ENCODE measurements at places on chromosomes 1 and 21.

- peak; percentile 52 for DNase-seq
Observed at GRCh38 chr1:41954533-41954944, 35.8 kb upstream of the HIVEP3 start.

DNA sequence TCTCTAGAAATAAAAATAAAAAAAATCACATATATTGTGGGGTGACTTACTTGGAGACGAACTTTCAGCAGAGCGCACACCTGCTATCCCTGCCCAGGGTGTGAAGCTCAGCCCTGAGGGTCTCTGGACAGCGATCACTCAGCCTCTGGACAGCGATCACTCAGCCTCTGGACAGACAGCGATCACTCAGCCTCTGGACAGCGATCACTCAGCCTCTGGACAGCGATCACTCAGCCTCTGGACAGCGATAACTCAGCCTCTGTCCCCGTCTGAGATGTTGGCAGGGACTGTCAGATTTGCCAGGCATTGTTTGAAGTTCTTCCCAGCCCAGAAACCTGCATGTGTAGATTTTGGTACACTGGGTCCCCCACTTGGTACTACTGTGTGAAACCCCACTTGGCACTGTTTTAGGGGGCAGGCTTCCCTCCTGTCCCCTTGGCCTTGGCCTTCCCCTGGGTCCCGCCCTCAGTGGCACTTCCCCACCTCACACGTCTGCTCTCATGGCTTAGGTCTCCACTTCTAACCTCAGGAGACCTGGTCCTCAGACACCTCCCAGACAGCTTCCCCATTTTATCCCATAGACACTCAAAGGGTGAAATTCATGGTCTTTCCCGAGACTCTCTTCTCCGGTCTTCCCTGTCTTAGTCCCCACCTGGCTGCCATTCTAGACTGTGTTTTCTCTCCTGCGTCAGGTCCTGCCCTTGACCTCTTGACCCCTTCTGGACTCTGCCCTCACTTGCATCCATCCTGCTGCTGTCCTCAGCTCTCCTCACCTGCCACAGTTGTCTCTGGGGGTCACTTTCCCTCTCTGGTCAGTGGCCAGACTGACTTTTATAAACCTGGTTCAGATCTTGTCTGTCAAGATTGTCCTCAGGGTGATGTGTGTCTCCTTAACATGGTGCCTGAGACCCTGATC, 10.2 kb downstream of the PSEN2 start:
- no peak for DNase-seq

DNA sequence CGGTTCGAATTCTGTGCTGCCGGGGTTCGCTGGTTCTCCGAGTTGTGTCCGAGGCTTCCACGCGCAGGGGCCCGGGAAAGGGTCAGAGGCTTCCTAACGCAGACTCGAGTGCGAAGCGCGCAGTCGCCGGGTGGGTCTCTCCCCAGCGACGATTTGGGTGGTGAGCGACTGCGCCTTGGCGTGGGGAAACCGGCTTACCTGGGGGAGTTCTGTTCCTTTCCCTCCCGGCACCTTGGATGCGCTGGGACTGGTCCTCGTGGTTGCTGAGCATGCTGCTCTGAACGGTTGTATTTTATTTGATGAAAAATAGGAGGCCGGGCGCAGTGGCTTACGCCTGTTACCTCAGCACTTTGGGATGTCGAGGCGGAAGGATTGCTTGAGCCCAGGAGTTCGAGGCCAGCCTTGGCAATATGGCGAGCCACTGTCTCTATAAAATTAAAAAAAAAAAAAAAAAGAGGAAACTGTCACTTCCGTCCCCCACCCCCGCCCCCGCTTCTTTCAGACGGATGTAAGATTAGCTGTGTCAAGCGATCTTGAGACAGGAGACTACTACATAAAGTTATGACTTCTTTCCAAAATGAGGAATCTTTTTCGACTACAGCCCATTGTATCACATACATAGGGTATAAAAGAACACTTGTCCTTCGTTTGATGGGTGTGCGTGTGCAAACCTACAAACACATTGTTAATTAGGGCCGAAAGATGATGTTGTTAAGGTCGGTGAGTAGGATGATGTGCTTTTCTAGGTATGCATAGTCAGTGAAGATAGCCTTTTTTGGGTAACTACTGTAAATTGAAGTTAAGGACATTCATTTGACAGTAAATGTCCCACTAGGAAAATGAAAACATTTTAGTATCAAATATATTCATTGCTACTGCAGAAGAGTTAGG, at the start of gene CCDC18:
Gene CCDC18 (plus strand): TSS at position 2 of the 891 bp plus-strand sequence. CDS start 2,638 bp downstream, outside the sequence.
- no peak for DNase-seq

DNA sequence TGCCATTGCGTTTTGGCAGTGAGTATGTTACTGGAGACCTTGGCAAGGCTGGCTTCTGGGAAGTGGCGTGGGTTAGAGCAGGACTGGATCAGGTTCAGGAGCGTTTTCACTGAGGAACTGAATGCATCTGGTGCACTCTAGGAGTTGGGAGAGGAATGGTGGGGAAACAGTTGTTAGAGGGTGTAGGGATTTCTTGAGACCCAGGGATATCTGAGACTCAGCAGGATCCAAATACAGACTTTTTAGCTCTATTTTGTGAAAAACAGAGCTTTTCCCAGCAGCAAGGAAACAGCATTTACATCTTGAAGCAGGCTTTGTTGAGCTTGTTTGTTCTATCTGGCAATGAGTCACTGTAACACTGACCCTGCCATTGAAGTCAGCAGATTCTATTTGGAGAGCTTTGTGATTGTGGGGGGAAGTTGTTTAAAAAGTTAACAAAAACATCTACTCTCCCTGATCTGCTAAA, 56.9 kb upstream of the NRIP1 start:
- peak; percentile 60 for DNase-seq

DNA sequence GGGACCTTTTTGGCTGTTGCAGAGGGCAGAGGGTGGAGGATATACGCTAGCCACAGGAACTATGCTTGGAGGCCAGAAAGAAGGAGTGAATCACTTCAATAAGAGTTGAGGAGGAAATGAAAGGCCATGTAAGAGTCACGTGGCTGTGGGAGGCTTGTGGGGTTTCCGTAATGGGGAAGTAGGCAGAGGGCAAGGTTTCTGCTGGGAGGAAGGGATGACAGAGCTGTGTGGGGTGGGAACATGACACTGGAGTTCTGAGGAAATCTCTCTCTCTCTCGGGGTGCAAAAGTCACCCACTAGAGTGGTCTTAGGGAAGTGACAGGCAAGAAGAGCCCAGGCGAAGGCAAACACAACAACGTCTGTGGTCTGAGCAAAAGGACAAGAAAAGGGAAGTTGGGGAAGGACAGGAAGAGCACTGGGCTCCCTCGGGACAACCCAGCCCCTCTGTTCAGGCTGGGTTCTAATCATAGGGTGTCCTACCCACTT, 3.9 kb upstream of the CD1C start:
- DNase-seq = no peak

- no peak for DNase-seq
Observed at GRCh38 chr1:230303822-230304221, 122.3 kb downstream of the PGBD5 start.

- no peak for DNase-seq
Observed at GRCh38 chr1:218718977-218719376, 373.8 kb downstream of the TGFB2 start.

DNA sequence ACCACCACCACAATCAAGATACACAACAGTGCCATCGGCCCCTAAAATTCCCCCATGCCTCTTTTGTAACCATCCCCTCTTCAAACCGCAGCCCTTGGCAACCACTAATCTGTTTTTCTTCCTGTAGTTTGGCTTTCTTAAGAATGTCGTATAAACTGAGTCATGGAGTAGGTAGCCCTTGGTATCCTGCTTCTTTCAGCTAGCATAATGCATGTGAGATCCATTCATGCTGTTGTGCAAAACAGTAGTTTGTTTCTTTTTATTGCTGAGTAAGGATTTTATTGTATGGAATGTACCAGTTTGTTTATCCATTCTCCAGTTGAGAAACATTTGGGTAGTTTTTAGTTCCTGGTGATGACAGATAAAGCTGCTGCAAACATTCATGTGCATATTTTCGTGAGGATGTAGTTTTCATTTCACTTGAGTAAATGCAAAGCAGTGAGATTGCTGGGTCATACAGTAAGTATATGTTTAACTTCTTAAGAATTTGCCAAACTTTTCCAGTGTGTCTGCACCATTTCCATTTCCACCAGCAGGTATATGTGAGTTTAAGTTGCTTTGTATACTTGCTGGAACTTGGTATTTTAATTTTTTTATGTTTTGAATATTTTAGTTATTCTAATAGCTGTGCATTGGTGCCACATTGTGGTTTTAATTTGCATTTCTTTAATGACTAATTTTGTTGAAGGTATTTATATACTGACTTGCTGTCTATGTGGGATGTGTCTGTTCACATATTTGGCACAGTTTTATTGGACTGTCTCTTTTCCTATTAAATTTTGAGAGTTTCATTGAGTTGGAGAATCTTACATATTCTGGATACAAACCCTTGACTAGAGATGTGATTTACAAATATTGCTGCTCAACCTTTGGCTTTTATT, 148.4 kb upstream of the MAP1LC3C start:
- no peak for DNase-seq

DNA sequence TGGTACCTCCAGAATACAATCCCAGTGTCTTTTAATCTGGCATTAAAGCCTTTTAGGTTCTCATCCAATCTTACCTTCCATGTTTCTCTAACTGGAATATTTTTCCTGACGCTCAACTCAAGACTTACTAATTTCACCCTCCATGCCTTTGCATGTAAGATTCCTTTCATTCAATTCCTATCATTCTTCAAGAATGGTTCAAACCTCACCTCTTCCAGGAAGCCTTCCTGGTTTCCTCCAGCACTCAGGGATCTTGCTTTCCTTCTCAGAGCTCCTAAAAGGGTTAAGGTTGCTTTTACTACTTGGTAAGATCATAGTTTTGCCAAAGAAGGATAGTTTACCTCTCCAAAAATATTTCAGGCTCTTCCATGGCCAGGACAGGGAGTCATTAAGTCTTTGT, 91.2 kb upstream of the CACNA1E start:
- DNase-seq = no peak

- peak; percentile 22 for DNase-seq
Observed at GRCh38 chr1:64546013-64546412, 76.1 kb downstream of the CACHD1 start.

DNA sequence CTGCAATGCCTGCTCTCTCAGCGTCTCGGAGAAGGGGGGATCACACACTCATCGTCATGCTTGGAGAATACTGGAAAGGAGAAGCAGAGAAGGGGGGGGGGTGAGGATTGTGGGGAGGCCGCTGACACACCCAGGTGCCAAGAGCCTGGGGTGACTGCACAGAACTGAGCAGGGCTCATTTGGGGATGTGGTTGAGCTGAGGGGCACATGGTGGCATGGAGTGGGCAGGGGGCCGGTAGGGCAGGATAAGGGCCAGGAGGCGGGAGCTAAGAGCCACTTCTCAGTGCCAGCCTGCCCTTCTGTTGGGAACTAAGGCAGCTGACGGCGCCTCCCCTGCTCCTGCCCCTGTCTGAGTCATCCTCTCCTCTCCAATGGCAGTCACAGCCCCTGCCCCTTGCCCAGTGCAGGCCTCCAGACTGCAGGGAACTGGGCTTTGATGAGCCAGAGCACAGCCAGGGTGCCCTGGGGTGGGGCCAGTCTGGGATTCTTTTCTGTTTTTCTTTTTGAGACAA, 27.2 kb downstream of the MRPL37 start:
- peak; percentile 2 for DNase-seq

DNA sequence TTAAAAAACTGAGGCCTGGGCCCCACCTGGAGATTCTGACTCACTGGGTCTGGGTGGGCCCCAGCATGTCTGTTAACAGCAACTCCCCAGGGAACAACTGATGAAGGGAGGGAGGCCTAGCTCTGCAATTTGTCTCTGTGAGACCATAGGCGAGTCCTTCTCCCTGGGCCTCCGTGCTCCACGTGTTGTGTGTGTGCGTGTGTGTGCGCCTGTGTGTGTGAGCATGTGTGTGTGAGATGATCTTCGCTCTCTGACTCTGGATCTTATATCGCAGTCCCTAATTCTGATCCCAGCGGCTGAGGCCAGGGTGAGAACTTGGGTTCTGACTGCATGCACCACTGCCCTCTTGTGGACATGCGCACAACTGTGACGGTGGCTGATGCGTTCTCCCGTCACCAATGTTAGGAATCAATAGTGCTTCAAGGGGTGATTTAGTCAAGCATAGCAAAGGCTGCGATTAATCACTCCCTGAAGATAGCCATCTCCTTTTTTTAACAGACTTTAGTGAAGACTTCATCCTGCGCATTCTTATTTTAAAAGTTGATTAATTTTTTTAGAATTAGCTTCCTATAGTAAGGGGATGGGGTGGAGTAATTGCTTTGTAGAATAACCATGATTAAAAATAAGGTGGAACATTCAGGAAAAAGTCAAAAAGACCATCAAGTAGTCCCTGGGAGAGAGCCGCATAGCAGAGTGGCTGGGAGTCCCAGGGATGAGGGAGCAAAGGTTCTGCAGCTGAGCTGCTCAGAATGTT, 62.4 kb upstream of the USP24 start:
- peak; percentile 65 for DNase-seq
